ENCODE measurements at places on chromosomes 6 and 20. TPM values are rescaled to one million over a fixed set of nuclear protein-coding genes. Genes with fewer than 3 reads are reported as not detected.
A peak's percentile ranks its signal among the peaks of the same experiment; 100 is the strongest.

Gene SLPI
- not detected for polyA plus RNA-seq

Gene CLVS2
- 0.05 TPM for polyA plus RNA-seq

Gene CTAGE9
- not detected for polyA plus RNA-seq

Gene OVOL2
- polyA plus RNA-seq = not detected

Gene ZDHHC14
- 5.4 TPM for polyA plus RNA-seq

Gene MEI4
- polyA plus RNA-seq = not detected

- no peaks in the 10 kb centered on the region for H3K36me3 ChIP-seq
- H3K27ac ChIP-seq = no peak overlapping the region
- H3K27me3 ChIP-seq = peaks cover 32% of the 10 kb centered on the region
- no peak for DNase-seq
- H3K4me1 ChIP-seq = no peaks in the 10 kb centered on the region
Observed at GRCh38 chr6:3612341-3613041, 139.0 kb downstream of the PXDC1 start.

DNA sequence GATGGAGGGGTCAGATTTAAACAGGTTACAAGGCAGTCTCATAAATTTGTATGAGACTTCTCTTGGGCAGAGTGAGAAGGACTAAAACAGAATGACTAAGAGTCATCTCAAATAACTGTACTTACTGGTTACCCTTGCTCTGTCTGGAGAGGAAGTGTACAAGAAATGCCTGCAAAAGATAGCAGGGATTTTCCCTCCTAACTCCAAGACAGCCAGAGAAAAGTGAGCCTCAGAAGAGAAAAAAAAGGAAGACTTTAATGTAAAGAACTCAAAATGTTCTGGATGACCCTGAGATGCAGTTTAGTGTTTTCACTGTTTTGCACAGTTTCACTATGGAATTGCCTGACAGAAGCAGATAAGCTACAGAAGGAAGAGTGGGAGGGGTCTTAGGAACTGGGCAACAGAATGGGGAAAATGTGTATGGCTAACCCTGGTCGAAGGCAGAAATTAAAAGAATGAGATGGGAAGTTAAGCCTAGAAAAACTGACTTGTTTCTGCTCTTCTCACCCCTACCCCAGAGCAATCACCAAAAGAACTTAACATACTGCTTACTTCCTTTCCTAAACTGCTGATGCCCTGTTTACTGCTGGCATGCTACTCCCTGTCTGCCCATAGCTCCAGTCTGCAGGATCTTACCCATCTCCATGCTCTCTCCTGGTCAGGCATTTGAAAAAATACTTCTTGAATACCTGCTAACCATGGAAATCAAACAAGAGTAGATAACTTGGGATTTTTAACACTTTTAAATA lies 98.1 kb upstream of the MARCKS start:
- no peak overlapping the region for H3K4me3 ChIP-seq
- H3K4me1 ChIP-seq = peaks cover 3% of the 10 kb centered on the region
- H3K27me3 ChIP-seq = no peaks in the 10 kb centered on the region
- H3K36me3 ChIP-seq = no peaks in the 10 kb centered on the region
- no peak for DNase-seq

- no peaks in the 10 kb centered on the region for H3K4me1 ChIP-seq
- no peak overlapping the region for H3K4me3 ChIP-seq
- H3K36me3 ChIP-seq = no peaks in the 10 kb centered on the region
- no peak for DNase-seq
Observed at GRCh38 chr20:45246109-45246508, 8.3 kb downstream of the SLPI start.

GRCh38 chr20:19070026-19070425 lies 142.4 kb upstream of the SLC24A3 start:
- no peaks in the 10 kb centered on the region for H3K36me3 ChIP-seq
- H3K4me1 ChIP-seq = no peaks in the 10 kb centered on the region
- DNase-seq = no peak
- H3K27ac ChIP-seq = no peak overlapping the region

DNA sequence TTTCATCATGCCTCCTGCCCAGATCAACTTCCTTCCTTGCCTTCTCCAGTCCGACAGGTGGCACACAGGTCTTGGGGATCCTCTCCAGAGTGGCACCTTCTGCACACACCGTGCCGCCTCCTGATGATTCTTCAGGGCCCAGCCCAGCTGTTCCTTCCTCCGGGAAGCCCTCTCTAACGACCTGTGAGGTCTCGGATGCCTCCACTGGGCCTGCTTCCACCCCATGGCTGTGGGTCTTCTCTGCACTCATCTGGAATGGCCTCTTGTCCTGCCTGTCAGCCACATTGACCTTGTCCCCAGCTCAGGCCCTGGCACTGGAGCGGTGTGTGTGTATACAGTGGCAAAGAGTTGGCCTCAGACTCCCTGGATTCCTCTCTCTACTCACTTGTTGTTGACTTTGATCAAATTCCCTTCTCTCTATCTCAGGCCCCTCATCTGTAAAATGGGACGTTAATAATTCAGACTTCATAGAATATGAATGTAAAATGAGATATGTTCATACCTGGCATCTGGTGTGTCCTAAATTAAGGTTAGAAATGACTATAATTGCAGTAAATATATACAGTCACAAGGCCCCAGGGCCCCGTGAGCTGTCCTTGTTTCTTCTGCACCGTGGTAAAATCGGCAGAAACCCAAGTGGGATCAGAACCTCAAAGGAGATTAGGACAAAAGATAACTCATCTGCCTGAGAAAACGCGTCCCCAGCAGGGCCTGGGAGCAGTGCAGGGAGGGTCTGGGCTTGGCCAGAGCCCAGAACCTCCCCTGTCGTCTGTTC lies 1.5 kb downstream of the FAM210B start:
- H3K4me3 ChIP-seq = peak overlapping the region; percentile 91
- H3K4me1 ChIP-seq = no peaks in the 10 kb centered on the region
- H3K36me3 ChIP-seq = peaks cover 7% of the 10 kb centered on the region
- peak; percentile 52 for DNase-seq
- no peaks in the 10 kb centered on the region for H3K27me3 ChIP-seq
- peak overlapping the region; percentile 72 for H3K27ac ChIP-seq

- H3K4me1 ChIP-seq = peaks cover 5% of the 10 kb centered on the region
- H3K27me3 ChIP-seq = no peaks in the 10 kb centered on the region
- no peaks in the 10 kb centered on the region for H3K36me3 ChIP-seq
- H3K27ac ChIP-seq = peak within 1 kb of the TSS; percentile 66
Observed at GRCh38 chr6:17392978-17393891, at the start of gene CAP2. CAP2 (plus strand) TSS chr6:17393595; CDS start chr6:17421556, 27,961 bp downstream.

DNA sequence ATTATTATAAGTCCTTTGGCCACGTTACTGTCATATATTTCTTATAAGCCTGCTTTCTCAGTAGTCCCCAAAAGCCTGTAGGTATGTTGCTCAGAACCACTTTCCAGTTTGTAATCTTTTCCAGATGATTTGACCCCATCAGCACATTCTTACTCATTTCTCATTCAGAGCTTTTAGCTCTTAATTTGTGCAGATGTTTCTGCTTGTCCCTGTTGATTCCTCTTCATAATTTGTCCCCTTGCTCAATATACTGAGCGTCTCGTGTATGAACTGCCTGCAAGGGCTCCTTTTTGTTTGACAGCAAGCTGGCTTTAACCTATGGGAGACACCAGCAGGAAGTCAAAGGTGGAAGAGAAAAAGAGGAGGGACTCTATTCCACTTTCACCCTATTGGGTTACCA lies 733.8 kb upstream of the GJE1 start:
- no peak overlapping the region for H3K4me3 ChIP-seq
- H3K27ac ChIP-seq = no peak overlapping the region
- no peaks in the 10 kb centered on the region for H3K36me3 ChIP-seq
- no peak for DNase-seq
- H3K27me3 ChIP-seq = no peaks in the 10 kb centered on the region

- peak overlapping the region; percentile 94 for H3K27ac ChIP-seq
- no peaks in the 10 kb centered on the region for H3K36me3 ChIP-seq
- no peaks in the 10 kb centered on the region for H3K27me3 ChIP-seq
- H3K4me3 ChIP-seq = no peak overlapping the region
Observed at GRCh38 chr6:40436685-40437604, 150.2 kb downstream of the LRFN2 start.

- H3K4me1 ChIP-seq = no peaks in the 10 kb centered on the region
- H3K27me3 ChIP-seq = no peaks in the 10 kb centered on the region
- no peak overlapping the region for H3K27ac ChIP-seq
- no peak overlapping the region for H3K4me3 ChIP-seq
Observed at GRCh38 chr6:25942561-25943147, 12.2 kb upstream of the SLC17A2 start.

GRCh38 chr6:128033156-128033555 lies 132.3 kb upstream of the THEMIS start:
- H3K27ac ChIP-seq = no peak overlapping the region
- no peak overlapping the region for H3K4me3 ChIP-seq
- no peak for DNase-seq
- no peaks in the 10 kb centered on the region for H3K36me3 ChIP-seq
- H3K4me1 ChIP-seq = peaks cover 6% of the 10 kb centered on the region
- no peaks in the 10 kb centered on the region for H3K27me3 ChIP-seq

DNA sequence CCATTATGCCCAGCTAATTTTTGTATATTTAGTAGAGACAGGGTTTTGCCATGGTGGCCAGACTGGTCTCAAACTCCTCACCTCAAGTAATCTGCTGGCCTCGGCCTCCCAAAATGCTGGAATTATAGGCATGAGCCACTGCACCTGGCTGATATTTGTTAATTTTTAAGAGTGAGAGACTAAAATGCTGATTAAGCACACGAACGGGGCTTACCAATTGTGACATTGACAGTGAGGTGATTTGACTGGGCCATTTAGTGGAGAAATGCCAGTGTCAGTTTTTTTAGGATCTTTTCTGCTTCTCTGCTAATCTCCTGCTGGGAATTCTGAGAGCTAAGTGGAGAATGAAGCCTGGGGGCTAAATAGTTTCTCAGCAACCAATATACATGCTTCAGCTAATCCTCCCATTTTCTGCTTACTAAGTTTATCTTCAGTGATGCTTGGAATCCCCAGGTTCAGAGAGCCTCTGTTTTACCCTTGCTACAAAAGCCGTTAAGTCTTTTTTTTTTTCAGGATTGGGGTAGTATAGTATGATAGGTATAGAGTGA lies 9.8 kb upstream of the DEFB123 start:
- peaks cover 24% of the 10 kb centered on the region for H3K27me3 ChIP-seq
- DNase-seq = no peak
- no peak overlapping the region for H3K4me3 ChIP-seq
- H3K36me3 ChIP-seq = no peaks in the 10 kb centered on the region
- H3K27ac ChIP-seq = no peak overlapping the region

DNA sequence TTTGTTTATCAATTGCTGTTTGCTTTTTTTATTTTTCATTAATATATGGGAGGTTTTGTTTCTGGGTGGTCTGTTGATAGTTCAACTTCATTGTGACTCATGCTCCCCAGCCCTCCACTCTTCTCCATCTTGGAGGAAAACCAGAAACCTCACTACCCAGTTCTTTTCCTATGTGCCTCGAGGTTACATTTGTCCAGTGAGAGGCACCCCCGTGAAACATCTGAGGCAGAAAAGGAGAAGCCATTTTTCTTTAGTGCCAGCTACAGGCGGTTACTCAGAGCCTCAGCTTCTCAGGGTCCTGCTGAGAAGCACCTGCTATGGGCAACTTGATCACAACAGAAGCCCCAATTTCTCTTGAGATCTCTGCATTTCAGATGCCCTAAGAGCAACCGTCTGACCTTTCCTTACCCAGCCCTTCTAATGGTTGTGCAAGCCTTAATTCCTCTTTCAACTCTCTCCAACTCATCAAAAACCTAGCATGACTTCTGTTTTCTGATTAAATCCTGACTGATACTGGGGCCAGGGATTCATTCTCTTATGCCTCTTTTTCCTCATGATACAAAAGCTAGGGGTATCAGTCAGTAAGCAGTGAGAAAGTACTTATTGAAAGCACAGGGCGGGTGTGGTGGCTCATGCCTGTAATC lies 144.6 kb downstream of the ELOVL4 start:
- no peak for DNase-seq
- no peak overlapping the region for H3K4me3 ChIP-seq
- H3K27ac ChIP-seq = no peak overlapping the region
- H3K27me3 ChIP-seq = no peaks in the 10 kb centered on the region

- H3K36me3 ChIP-seq = no peaks in the 10 kb centered on the region
- H3K4me3 ChIP-seq = peak overlapping the region; percentile 63
- peak; percentile 33 for DNase-seq
- H3K27ac ChIP-seq = no peak overlapping the region
Observed at GRCh38 chr6:28212510-28213212, 12.4 kb upstream of the ZSCAN9 start.

GRCh38 chr6:53282741-53283140 lies 66.0 kb downstream of the ELOVL5 start:
- H3K36me3 ChIP-seq = peaks cover 15% of the 10 kb centered on the region
- H3K4me1 ChIP-seq = peaks cover 5% of the 10 kb centered on the region
- no peak for DNase-seq
- H3K27ac ChIP-seq = peak overlapping the region; percentile 39

- DNase-seq = no peak
- H3K27me3 ChIP-seq = no peaks in the 10 kb centered on the region
- H3K36me3 ChIP-seq = no peaks in the 10 kb centered on the region
- H3K4me1 ChIP-seq = no peaks in the 10 kb centered on the region
- no peak overlapping the region for H3K27ac ChIP-seq
Observed at GRCh38 chr20:12458241-12458640, 540.5 kb downstream of the BTBD3 start.

- DNase-seq = no peak
- H3K36me3 ChIP-seq = no peaks in the 10 kb centered on the region
- H3K27ac ChIP-seq = no peak overlapping the region
- H3K27me3 ChIP-seq = peaks cover 31% of the 10 kb centered on the region
- no peaks in the 10 kb centered on the region for H3K4me1 ChIP-seq
Observed at GRCh38 chr6:3388786-3389185, 68.1 kb downstream of the SLC22A23 start.

GRCh38 chr6:26521600-26522391 lies 16.4 kb upstream of the HMGN4 start:
- H3K4me3 ChIP-seq = peak overlapping the region; percentile 44
- peak; percentile 73 for DNase-seq
- peaks cover 3% of the 10 kb centered on the region for H3K4me1 ChIP-seq

GRCh38 chr6:137651591-137652335 lies 157.6 kb upstream of the OLIG3 start:
- no peaks in the 10 kb centered on the region for H3K27me3 ChIP-seq
- H3K36me3 ChIP-seq = no peaks in the 10 kb centered on the region
- no peaks in the 10 kb centered on the region for H3K4me1 ChIP-seq
- H3K27ac ChIP-seq = no peak overlapping the region
- no peak overlapping the region for H3K4me3 ChIP-seq
- no peak for DNase-seq

DNA sequence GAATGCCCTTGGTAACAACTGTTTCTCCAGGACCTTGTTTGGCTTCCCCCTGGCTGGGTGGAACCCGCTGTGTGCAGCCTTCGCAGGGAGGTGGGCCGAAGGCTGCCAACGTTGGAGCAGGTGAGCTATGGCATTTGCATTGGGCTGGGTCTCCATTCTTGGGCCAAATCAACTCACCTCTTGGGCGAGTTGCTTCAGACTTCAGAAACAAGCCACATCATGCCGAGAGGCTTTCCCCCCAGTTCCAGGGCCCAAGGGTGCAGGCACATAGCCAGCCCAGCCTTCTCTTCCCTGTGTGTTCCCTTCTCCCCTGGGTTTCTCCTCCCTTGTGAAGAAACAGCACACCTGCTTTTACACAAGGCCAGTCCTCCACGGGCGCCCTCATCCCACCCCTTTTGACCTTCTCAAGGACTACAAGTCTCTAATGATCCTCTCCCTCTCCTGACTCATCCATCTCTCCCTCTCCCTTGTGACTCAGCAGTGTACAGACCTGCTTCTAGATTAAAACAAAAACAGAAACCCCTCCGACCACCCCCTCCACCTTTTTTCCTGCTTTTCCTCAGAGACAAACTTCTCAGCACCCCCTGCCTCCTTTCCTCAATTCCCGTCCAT lies 41.6 kb downstream of the FAM209B start:
- no peaks in the 10 kb centered on the region for H3K36me3 ChIP-seq
- H3K27ac ChIP-seq = no peak overlapping the region
- no peak for DNase-seq

Data from SK-N-SH (cell line).